ENCODE measurements at places on chromosomes 12 and 14.

GRCh38 chr12:121227294-121227693 lies 17.4 kb downstream of the P2RX4 start:
- DNase-seq = no peak

- DNase-seq = no peak
Observed at GRCh38 chr12:122022393-122023338, 982 bp downstream of the BCL7A start.

DNA sequence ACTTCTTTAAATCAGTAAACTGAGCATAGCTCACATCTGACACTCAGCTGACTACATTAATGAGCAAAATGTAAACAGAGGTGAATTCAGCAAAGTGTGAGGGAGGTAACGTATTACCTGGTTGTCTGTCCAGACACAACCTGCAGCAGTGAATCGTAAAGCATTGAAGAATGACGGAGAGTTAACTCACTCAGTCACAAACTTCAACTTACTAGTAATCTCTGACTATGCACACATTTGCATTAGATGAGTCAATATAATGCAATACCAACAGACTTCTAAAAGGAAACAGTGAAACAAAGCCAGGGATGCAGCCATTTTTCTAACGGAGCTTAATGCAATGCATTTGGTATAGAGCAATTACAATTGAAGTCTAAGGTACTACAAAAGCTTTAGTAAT lies 40.0 kb downstream of the STX2 start:
- DNase-seq = no peak

- DNase-seq = no peak
Observed at GRCh38 chr14:26984311-26985177, 386.7 kb upstream of the NOVA1 start.

DNA sequence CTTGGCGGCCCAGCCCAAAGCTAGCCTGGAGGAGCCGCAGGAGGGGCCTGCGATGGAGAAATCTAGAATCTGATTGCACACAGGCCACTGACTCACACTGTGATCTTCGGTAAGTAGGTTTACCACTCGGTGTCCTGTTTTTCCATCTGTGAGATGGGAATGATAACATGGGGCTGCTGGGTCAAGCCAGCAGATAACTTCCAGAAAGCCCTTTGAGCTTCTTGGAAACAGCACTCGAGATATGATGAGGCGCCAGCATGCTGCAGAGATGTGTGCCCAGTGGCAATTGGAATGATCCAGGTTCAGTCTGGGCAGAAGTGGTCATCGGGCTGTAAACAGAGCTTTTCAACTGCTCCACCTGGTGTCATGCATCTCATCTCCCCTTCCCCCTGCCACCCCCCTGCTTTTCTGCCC lies 771.3 kb upstream of the TBX3 start:
- DNase-seq = no peak

Data from amygdala (tissue), 56 donors.